AG08396 (cell line): ENCODE measurements at places on chromosomes 2 and 18.
A peak's percentile ranks its signal among the peaks of the same experiment; 100 is the strongest.

DNA sequence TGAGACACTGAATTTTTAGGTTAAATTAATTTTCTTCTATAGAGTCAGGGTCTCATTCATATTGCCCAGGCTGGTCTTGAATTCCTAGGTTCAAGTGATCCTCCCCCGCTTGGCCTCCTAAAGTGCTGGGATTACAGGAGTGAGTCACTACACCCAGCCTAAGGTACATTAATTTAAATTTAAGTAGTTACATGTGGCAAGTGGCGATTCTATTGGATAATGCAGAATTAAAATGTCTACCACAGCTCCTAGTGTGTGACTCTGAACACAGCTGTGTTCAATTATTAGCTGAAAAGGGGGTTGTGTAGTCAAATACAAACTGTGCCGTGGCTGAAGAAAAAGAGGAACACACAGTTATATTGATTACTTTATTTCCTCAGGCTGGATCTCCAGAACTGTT lies 2.2 kb upstream of the CAD start:
- DNase-seq, result no peak

- no peak for DNase-seq
These were observed 2.8 kb downstream of the CEP76 start for GRCh38 chr18:12699747-12700146.

DNA sequence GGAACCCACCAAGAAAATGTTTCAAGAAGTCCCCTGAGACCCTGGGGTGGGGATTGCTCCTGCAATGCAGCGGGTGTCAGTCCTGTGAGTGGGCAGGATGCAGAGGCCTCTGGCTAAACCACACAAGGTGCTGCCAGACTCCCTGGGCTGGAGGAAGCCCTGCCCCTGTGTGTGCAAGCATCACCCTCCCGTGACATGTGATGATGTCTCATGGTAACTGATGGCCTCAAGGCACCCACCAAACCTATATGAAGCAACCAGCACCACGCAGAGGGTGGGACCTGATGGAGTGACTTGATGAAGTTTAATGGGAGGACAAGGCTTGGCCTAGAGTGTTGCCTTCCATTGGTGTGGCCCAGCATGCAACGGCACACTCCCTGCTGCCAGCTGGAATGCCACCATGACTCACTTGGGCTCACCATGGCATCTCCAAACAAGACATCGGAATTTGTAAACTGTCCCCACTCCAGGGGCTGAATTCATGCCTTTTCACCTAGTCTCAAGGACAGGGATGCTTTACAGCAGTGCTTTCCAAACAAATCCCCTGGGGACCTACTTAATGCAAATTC lies 8.7 kb upstream of the SLC14A1 start:
- DNase-seq, result peak; percentile 19

DNA sequence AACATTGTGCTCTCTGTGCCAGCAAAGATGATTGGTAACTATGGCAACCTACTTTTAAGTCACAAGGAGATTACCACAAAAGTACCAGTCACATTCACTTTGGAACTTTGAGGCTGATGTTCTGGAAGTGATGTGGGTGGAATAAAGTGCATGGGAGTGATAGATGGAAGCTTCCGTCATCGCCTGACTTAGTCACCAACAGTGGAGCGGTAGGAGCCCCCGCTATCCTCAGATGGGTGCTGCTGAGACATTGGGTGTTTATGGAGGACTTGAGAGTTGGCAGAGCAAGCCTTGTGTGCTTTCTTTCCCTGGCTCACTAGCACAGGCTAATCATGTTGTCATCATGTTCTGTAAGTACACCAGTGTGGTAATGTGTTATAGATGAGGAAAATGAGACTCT lies 4.6 kb downstream of the PPP1R7 start:
- DNase-seq, result no peak

- DNase-seq, result no peak
These were observed 293.6 kb upstream of the SESTD1 start for GRCh38 chr2:179558010-179558934.

- DNase-seq, result no peak
These were observed 83.4 kb downstream of the TTN start for GRCh38 chr2:178723786-178724346.

DNA sequence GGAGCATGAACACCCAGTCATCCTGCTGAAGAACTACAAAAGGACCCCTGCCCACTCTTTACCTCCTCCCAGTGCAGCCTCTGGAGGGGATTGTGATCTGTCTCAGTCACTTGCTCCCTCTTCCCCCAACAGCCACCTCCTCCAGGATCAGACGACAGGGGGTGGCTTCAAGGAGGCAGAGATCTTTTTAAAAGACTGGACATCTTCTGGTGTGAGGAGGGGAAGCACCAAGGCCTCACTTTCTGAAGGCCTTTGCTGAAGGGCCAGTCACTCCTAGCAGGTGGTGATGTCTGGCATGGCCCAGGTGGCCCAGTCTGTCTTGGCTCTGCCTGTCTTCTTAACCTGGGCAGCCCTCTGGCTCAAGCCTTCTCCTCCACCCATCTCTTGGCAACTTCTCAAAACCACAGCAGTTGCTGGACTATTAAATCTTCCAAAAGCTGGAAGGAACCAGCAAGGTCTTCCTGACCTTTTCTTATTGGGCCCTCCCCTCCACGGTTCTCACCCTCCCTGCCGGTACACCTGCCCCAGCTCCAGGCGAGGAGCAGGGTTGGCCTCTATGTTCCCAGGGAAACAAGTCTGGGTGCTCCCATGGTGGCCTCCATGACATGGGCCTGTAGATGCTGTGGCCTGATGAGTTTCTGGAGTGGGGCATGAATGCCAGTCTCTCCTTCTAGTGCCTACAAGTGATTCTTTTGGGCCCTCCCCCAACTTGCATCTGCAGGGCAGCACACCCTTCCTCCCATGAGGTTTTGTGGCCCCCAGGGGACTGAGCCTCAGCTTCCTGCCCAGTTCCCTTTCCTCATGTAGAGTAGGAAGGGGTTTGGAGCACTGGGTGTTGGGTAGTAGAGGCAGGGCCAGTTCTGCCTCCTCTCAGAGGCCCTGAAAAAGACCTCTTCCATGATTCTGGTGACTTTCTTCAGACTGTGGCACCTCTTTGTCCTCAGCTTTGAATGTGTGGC lies 5.0 kb upstream of the ATP6V1B1 start:
- DNase-seq, result peak; percentile 1

DNA sequence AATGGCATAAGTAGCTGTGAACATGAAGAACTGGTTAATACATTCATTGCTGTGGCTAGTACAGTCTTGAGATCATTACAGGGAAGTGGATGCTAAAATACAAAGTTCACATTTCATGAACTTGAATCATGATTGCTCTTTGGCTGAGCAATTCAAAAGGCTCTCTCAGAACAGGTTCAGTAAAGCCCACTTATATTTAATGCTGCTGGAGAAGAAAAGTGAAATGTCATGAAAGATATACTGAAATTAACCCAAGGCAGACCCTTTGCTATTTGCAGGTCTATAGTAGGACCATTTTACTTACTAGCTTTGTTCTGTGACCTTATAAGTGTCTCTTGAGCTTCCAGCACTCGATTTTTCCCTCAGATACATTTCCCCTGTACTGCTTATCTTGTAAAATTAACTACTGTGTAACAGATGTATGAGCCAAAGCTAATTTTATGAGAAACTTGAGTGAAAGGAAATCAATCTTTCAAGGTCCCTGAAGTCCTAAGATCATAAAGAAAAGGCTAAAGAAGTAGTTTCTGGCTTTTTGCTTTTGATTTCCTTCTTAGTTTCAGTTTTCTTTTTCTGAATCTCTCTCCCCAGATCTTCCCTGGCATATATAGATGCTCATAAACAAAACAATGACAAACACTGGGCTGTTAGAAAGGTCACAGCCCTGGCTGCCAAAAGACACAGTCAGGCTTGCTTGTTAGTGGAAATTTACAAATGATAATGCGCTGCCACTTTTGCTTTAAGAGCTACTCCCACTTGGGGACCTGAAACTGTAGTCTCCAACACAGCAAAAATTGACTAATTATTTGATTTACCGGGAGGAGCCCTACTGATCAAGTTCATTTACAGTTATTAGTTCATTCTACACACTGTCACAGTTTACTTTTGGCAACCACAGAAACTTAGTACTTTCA lies 132.7 kb upstream of the XPO1 start:
- DNase-seq, result no peak

DNA sequence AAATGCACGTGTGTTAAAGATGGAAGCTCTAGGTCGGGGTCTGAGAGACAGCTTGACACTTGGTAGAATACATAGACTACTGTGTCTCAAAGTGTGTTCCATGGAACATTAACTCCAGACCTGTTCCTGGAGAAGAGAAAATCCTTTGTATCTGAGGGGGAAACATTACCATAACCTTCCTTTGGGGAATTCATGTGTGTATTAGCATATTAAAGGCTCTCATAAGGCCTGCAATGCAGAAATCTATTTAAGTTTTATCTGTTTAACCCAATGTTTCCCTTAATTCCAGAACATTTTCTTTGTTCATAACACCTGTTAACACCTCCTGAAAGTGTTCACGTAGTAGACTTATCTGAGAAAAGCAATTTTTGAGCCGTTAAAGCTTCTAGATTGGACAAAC lies 99.5 kb downstream of the PLB1 start:
- DNase-seq, result no peak

DNA sequence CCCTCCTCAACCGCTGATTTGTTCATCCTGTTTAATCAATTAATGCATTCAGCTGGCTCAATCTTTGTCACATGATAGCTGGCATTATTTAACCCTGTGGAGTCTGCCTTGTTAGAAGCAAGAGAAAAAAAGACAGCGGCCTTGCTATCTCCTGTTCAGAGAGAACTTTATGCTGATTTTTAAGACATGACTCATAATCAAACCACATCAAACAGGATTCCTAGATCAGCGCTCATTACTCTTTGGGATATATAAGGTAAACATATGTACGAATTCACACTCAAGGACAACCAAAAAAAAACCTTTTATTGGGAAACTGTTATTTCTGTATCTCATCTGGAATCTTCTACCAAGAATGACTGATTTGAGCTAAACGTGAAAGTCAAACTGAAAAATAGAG lies 195.1 kb downstream of the C1D start:
- DNase-seq, result peak; percentile 17

- no peak for DNase-seq
These were observed 109.9 kb upstream of the CAB39 start for GRCh38 chr2:230602562-230603230.

GRCh38 chr2:138787053-138787666 lies 7.0 kb upstream of the NXPH2 start:
- peak; percentile 43 for DNase-seq

DNA sequence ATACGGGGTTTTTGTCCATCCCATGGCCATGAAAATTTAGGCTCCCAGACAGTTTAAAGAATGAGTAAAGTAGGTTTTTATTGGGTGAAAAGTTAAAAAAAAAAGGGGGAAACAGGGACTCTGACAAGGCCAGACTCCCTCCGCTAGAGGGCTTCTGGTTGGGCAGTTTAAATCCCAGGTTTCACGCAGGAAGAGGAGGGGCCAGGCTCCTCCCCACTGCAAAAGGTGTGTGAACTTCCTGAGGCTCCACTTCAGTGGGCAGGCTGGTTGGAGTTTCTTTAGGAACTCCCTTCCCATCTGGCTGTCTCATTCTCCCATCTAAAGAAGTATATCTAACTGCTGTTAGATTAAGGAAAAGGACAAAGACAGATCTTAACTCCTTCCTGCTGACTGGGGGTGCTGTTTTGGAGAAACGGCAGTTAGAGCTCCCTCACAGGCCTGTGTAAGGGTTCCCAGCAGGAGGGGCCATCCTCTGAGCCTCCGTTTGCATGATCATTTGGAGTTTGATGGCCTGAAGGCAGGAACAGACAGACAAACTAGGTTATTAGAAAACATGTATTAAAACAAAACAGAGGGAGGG lies 1160.7 kb downstream of the CNTNAP5 start:
- no peak for DNase-seq

- DNase-seq, result peak; percentile 30
These were observed 71.9 kb upstream of the KLHL29 start for GRCh38 chr2:23312996-23313606.

GRCh38 chr2:170660409-170660808 lies 54.7 kb upstream of the SP5 start:
- no peak for DNase-seq

DNA sequence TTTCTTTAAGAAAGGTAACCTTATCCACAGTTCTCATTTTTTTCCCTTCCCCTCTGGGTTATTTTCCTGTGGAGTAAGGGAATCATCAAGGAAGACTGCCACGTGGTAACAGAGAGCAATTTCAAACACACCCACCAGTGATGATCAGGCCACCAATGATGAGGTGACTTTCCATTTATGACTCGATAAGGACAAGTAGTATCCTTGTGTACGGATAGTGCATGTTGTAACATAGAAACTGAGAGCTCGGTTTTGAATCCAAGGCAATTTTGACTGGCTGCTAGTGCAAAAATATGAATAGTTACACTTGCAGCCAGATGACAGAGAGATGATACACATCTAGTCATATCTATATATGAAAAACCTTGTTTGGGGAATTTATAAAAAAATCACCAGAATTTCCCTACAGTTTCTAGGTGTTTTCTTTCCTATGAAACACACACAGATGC lies 143.6 kb upstream of the TCF4 start:
- DNase-seq, result no peak

DNA sequence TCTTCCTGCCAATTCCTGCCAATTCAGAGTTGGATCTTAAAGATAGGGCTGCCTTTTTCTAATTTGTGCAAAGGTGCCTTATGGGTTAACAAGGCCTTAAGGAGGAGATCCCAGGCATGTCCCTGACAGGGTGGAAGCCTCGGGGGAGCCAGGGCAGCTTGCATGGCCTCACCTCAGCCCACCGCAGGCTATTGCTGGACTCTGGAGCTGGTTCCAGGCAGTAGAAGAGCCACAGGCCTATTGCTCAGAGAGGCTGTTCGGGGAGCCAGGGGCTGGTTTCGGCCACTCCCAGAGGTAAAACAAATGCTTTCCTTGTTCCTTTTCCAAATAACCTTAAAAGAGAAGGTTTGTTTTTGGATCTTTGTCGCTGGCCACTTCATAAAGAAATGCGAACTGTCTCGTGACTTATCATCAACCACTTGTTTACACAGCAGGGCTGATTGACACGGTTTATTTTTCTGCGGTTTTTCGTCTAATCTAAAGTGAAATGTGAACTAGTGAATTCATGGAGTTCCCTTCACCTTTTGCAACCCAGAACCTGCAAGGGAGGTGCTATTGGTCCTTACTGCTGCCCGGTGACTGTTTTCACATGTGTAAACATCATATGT lies 108.6 kb downstream of the APOB start:
- no peak for DNase-seq

- DNase-seq, result no peak
These were observed 585.1 kb downstream of the SLC4A3 start for GRCh38 chr2:220212296-220213080.

- DNase-seq, result no peak
These were observed 60.8 kb downstream of the NCKAP1 start for GRCh38 chr2:182977463-182977862.

- no peak for DNase-seq
These were observed 27.8 kb upstream of the NETO1 start for GRCh38 chr18:72895548-72895947.

DNA sequence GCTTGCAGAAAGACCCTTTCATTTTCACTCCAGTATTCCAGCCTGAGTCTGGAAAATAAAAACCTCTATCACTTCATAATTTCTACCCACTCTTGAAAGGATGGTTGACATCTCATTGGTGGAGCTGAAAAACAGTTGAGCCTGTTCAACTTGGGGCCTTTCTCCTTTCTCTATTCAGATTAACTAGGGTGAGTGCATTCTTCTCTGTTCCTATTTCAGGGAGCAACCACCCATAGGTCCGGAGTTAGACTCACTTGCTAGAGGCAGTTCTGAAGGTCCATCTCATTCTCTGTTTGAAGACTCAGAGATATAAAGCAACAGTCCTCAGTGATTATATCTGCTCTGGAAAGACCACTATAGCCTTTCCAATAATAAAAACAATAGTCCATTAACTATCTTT lies 167.9 kb upstream of the SPOPL start:
- DNase-seq, result no peak
